ENCODE measurements at places on chromosomes 5 and 9.

DNA sequence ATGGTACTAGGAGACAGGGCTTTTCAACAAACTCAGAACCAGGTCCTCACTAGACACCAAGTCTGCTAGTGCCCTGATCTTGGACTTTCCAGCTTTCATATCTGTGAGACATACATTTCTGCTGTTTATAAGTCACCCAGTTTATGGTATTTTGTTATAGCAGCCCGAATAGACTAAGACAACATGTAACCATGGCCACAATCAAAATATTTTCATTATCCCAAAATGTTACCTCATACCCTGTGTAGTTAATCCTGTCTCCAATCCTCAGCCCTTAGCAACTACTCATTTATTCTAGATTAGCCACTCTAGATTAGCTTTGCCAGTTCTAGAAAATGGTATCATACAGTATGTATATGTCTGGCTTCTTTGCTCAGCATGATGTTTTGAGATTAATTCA, 6.3 kb upstream of the ATG10 start:
- no peak overlapping the region for H3K27ac ChIP-seq
- DNase-seq, result no peak
- no peaks in the 10 kb centered on the region for H3K36me3 ChIP-seq

DNA sequence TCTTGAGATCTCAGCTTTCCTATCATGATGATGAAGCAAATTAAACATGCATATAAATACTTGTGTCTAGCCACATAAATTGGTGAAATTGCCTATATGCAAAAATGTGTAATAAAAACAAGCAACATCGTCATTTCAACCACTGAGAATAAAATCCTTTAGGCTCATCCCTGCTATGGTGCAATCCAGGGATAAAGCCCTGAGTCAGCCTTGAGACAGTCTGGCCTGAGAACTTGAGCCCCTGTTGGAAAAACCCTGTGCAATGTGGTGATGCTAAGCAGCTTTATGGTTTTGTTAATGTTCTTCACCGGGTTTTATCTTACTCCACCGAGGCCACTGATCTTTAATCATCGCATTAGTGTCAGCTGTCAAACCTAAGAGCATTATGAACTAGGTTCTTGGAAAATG, 170.5 kb downstream of the DCP2 start:
- H3K27ac ChIP-seq, result no peak overlapping the region
- no peaks in the 10 kb centered on the region for H3K36me3 ChIP-seq
- no peak for DNase-seq
- peaks cover 2% of the 10 kb centered on the region for H3K4me1 ChIP-seq
- H3K27me3 ChIP-seq, result peaks cover 17% of the 10 kb centered on the region

DNA sequence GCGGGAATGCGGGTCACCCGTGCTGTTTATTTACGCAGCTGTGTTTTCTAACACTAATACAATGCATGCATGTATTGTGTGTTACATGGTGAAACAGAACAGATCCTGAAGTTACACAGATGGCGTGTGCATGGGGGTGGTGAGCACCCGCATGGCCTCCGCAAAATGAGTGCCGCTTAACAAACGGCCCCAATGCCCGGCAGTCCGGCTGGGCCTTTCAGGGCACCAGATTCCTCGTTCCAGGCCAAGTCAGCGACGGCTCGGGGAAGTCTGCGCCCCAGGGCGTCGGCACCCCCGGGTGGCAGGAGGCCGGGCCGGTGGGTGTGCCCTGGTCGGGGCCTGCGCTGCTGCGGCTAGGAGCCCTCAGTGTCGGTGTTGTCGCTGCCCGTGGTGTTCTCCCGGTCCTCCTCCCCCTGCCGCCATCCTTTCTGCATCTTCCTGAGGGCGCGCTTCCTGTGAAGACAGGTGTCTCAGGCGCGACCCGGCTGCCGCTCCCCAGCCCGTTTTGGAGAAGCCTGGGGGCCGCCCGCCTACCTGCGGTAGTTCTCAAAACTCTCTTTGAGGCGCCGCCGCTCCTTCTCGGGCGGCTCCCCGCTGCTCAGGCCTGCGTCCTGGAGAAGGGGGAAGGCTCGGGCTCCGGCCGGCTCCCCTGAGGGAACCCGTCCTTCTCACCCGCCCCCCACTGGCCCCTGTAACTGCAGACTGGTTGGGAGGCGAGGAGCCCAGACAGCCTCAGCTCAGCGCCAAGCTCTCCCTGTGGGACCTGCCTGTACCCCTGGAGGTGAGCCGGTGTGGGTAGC, 605 bp upstream of the DNLZ start:
- peaks cover 39% of the 10 kb centered on the region for H3K4me1 ChIP-seq
- no peak for DNase-seq
- H3K36me3 ChIP-seq, result peaks cover 19% of the 10 kb centered on the region
- H3K27me3 ChIP-seq, result peaks cover 6% of the 10 kb centered on the region

GRCh38 chr9:128945798-128946501, 1.5 kb downstream of the DOLK start:
- peaks cover 22% of the 10 kb centered on the region for H3K4me1 ChIP-seq
- no peaks in the 10 kb centered on the region for H3K27me3 ChIP-seq
- DNase-seq, result no peak
- peaks cover 18% of the 10 kb centered on the region for H3K36me3 ChIP-seq
- peak overlapping the region; percentile 98 for H3K27ac ChIP-seq
- H3K4me3 ChIP-seq, result peak overlapping the region; percentile 100

GRCh38 chr5:96743065-96743768, 64.5 kb downstream of the ERAP1 start:
- peaks cover 47% of the 10 kb centered on the region for H3K36me3 ChIP-seq
- H3K27me3 ChIP-seq, result no peaks in the 10 kb centered on the region
